ENCODE measurements at places on chromosomes 12 and 14. TPM values are rescaled to one million over a fixed set of nuclear protein-coding genes. Genes with fewer than 3 reads are reported as not detected.

Gene SOAT2
- 0.30 TPM for total RNA-seq

Gene CLEC2A
- total RNA-seq: not detected

Gene LHX5
- total RNA-seq: not detected

Gene SPTLC2
- 27.7 TPM for total RNA-seq

Gene FNTB
- total RNA-seq: 21.7 TPM

Gene C14orf132
- total RNA-seq: 6.0 TPM

Gene EML5
- total RNA-seq: 0.32 TPM

Gene HOXC12
- total RNA-seq: not detected

Gene TAS2R10
- total RNA-seq: 0.06 TPM

Gene IL22
- not detected for total RNA-seq
